ENCODE measurements at places on chromosomes 2 and 18.

DNA sequence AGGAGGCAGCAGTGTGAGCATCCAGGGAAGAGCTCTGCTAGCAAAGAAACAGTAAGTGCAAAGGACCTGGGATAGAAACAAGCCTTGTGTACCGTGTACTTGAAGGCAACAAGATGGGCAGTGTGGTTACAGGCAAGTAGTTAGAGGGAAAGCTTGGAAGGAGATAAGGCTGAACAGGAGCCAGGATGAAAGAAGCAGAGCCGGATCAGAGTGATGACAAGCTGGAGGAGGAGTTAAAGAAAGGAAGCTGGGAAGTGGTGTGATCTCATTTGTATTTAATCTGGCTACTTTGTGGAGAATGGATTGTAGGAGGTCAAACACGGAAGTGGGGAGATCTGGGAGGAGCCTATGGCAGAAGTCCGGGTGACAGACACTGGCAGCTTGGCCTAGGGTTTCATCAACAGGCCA lies 44.7 kb upstream of the VPS54 start:
- DNase-seq = no peak

DNA sequence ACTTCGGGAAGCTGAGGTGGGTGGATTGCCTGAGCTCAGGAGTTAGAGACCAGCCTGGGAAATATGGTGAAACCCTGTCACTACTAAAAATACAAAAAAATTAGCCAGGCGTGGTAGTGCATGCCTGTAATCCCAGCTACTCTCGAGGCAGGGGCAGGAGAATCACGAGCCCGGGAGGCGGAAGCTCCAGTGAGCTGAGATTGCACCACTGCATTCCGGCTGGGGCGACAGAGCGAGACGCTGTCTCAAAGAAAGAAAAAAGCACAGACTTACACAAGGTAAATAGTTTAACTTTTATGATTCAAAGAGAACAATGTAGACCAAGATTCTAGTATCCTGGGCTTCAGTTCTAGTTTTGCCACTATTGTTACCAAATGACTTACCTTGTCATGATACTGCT lies 37.4 kb downstream of the NCKAP1 start:
- no peak for DNase-seq

- no peak for DNase-seq
Measured at GRCh38 chr18:79921984-79922965, 29.2 kb downstream of the SLC66A2 start.

DNA sequence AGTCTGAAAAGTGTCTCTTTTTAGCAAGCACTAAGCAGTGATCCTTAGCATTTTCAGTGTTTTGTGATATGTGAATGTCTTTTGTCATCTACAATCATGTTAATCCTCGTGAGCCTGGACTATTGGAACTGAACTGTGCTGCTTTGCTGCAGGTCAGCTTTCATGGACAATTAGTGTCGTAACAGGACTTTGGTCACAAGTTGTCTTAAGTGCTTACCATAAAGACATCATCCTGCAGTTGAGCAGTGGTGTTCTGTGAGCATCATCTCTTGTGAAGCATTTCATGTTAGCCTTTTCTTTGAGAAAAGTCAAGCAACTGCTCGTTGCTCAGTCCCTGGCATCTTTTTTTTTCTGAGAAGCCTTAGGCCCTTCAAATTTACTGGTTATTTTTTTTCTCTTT lies 135.9 kb downstream of the ZNF407 start:
- no peak for DNase-seq

DNA sequence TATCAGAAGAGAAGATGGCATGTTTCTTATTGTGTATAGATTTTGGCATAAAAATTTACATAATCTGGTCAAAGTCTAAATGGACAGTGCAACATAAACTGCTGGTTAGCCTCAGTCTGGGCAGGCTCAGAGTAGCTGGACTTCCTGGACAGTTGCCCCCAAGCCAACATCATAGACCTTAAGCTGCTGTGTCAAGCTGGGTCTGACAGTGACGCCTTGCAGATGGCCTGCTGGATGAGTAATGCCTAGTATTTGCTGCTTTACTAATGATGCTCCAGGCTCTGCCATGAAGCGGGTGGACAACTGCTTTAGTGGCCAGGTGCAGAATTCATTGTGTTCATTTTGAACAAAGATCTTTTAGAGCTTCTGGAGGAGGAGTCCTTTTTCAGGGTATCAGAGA lies 603.7 kb upstream of the ZEB2 start:
- DNase-seq = no peak

- no peak for DNase-seq
Measured at GRCh38 chr2:207603486-207603885, 21.7 kb downstream of the METTL21A start.

DNA sequence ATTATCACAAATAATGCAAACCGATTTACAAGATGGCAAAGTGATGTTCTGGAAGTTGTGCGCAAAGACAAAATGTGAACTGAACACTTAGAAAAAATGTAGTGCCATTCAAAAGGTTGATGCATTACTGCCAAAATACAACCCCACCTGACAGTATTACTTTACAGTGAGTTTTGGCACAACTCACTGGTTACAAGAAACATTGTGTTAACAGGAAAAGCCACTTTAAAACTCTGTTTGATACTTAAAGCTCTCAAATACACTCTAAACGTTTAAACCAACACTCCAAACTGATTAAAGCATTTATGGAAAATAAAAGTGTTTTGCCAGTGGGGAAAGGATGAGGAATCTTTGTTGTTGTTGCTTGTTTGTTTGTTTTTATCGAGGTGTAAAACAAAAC lies 173.4 kb upstream of the SATB2 start:
- no peak for DNase-seq

DNA sequence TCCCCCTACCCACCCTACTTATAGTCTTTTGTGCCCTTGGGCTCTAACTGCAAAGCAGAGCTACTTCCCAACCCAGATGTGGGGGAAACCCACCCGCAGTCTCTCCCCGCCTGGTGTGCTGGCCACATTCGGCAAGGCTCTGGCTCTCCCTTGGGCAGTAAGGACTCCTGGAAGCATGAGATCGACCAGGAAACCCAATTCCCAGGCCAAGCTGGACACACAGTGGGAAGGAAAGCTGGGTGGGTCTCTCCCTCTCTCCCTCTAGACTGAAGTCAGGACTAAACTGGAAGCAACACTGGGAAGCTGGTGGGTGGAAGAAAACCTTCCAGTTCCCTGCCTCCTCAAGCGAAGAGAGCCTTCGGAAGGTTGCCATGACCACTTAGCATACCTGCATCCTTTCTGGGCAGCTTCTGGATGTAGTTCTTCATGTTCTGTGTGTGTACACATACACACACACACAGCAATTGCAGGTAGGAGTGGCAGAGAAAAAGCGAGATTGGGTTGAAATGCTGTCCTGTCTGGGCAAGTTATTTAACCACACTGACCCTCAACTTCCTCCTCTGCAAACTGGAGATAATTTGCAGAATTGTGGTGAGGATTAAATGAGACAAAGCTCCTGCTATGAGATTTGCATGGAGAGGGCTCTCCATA lies 33.9 kb downstream of the ZBTB7C start:
- no peak for DNase-seq

DNA sequence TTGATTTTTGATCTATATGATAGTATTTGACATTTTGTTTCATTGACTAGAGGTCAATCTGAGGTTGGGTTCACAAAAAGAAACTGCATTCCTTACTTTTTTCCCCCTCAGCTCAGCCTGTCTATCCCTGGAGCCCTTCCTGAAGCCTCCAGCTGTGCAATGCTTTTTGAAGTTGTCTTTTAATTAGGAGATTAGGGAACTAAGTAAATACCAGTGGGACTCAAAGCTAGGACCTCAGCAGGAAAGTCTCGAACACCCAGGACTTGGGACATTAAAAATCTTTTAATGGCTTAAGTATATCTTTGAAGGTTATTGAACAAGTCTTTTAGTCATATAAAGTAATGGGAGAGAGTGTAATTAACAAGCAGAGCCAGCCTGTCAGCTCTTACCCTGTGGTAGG lies 220.2 kb downstream of the PDE11A start:
- no peak for DNase-seq

GRCh38 chr2:129780316-129781270 lies 198.9 kb upstream of the RAB6C start:
- no peak for DNase-seq

DNA sequence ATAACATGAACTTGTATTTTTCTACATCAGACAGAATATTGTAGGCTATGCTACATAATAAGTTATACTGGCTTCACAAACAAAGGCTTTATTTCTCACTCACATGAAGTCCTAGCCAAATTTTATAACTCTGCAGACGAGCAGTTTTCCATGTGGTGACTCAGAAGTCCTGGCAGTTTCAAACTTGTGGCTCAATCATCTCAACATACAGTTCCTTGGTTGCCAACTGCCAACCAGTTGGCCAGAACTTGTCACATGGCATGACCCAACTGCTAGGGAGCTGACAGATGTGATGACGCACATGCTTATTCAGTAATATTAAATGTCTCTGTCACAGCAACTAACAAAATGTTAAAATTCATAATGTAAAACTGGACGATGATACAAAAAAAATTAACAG lies 63.8 kb upstream of the ZC3H15 start:
- no peak for DNase-seq

DNA sequence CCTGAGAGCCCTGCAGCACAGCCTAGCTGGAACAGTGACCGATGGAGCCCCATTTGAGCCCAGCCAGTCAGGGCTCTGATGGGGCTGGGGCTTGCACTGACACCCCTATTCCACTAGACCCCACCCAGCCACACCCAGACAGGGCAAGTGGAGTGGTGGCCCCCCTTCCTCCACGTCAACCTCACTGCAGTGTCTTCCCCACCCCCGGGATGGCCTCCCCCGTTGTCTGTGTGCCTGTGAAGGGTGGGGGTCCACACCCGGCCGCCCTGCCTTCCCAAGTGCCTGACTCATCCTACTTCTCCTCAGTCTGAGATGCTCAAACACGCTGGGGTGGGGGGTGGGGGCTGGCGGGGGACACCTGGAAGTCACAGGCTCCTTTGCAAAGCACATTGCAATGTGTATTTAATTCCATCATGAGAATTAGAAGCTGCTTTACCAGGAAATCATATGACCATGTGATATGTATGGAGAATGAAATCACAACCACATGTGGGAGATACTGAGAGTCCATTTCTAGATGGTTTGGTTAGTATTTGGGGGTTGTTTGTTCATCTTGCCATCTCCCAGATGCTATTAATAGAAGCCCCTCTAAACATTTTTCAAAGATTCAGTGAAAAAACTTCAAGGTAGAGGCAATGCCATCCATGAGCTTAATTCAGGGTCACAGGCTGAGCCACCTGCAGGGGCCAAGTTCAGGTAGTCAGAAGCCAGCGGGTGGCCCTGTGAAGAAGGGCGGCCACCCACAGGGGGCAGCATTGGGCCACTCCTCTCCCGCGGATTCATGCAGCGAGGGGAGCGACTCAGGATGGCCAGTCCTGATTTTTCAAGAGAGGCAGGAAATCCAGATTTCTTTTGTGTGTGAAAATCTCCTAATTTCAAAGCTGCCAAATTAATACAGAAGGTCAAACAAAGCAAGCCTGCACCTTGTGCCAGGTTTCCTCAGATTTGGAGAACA lies 22.7 kb upstream of the GMPPA start:
- no peak for DNase-seq

DNA sequence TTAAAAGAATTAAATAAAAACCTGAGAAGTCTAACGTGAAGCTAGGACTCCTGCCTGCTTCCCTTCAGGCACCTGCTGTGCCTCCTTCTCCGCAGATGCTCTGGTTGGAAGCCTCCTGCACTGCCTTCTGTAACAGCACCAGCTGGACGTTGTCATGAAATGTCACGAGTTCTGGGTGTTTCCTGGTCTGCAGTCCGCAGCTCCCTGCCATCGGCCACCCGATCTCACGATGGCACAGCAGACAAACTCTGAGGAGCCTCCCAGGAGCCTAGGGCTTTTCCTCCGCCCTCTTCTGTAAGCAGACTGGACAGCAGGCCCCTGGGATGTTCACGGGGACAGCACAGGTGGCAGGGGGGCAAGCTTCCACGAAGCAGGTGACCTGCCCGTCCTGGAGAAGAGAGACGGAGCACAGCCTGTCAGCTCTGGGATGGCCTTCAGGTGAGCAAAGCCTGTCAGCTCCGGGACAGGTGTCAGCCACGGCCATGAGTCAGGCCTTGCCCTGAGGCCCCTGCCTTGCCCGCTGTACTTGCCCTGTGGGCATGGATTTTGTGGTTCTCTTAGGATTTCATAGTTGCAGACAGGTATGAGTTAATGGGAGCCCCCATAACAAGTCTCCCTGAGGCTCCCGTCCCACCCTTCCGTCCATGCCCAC lies 110.3 kb downstream of the PXDN start:
- no peak for DNase-seq

- no peak for DNase-seq
Measured at GRCh38 chr2:31886700-31887099, 124.1 kb downstream of the MEMO1 start.

DNA sequence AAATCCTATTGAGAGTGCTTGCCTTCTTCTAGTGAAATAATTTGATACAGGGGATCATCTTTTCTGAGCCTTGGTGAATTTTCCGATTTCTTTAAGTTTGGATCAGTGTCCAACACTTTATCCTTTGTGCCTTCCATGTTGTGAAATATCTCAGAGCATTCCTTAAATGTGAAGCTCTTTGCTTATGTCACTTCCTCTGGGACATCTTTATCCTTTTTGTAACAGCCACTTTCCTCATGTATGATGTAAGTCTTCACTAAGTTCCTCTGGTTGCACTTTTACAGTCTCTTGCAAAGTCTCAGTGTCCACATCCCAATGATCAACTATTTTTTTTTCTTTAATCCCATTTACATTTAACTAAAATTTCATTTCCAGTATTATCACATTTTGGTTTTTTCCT lies 254.2 kb downstream of the EN1 start:
- no peak for DNase-seq

DNA sequence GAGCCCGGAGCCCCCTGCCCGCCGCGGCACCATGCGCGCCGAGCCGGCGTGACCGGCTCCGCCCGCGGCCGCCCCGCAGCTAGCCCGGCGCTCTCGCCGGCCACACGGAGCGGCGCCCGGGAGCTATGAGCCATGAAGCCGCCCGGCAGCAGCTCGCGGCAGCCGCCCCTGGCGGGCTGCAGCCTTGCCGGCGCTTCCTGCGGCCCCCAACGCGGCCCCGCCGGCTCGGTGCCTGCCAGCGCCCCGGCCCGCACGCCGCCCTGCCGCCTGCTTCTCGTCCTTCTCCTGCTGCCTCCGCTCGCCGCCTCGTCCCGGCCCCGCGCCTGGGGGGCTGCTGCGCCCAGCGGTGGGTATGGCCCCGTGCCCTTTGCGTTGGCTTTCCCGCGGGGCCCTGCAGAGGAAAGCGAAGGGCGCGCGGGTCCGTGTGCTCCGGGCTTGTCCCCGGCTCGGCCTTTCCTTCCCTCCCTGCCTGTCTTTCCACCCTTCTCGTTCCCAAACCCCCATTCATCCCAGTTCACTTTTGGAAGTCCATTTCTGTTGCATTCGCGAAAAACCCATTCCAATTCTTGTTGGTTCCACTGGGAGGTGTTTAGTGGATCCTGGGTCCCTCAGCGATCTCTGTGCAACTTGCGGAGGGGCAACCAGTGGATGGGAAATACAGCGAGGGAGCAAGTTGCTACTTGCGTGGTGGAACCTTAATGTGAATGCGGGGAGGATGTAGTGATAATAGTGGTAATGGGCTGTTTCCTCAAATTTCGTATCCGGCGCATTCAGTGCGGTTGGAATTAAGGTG lies 599 bp downstream of the ADAM23 start:
- peak; percentile 5 for DNase-seq

DNA sequence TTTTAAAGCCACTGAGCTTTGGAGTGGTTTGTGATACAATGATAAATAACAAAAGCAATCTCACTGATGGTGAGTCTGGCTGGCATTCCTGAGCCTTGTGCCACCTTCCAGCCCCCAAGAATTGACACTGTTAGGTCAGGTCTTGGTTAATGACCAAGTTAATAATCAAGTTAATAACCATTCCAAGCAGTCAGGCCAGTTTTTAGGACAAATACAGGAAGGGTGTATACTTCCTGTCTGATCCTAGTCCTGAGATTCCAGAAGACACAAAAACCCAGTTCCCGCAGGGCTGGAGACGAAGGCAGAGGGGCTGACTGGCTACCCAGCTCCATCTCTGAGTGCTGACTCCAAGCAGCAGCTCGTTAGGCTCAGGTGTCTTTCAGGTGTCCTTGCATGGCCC lies 74.6 kb upstream of the LAPTM4A start:
- no peak for DNase-seq

Measured in stimulated activated naive B cell treated with anti-CD40 and anti-IgM and Interleukin-4, amounts not matched to agents 10 μg/mL and 1 μg/mL and 100 μg/mL, for 72 hours (primary cell).